Epithelial cell of prostate (primary cell): ENCODE measurements at places on chromosomes 2 and 18.

- DNase-seq: peak; percentile 97
Measured at GRCh38 chr18:70333757-70334156, 44.9 kb downstream of the SOCS6 start.

DNA sequence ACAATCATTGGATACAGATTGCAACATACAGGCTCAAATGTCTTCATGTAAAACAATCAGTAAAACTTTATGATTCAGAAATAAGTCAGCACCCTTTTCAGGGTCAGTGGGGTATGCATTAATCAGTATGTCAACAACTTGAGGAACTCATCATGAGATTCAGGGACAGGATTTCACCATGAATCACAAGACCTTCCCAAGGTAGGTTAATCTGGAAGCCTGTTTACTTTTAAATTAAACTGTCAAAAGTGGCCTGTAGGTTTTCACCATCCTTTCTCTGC is 104.8 kb downstream of the SP100 start:
- peak; percentile 87 for DNase-seq

DNA sequence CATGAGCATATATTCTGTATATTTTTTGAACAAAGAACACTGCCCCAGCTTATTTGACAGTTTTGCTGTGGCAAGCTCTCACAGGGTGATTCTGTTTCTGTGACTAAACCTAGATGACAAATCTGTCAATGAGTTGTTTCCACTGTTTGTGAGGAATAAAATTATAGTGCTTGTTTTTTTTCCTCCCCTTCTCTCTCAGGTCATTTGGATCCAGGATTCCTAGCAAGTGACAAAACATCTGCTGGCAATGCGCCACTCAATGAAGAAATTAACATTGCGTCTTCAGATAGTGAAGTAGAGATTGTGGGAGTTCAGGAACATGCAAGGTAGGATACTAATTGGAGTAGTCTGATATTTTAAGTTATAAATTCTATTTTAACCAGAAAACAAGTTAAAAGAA is 149.3 kb downstream of the HAUS1 start:
- DNase-seq: no peak

DNA sequence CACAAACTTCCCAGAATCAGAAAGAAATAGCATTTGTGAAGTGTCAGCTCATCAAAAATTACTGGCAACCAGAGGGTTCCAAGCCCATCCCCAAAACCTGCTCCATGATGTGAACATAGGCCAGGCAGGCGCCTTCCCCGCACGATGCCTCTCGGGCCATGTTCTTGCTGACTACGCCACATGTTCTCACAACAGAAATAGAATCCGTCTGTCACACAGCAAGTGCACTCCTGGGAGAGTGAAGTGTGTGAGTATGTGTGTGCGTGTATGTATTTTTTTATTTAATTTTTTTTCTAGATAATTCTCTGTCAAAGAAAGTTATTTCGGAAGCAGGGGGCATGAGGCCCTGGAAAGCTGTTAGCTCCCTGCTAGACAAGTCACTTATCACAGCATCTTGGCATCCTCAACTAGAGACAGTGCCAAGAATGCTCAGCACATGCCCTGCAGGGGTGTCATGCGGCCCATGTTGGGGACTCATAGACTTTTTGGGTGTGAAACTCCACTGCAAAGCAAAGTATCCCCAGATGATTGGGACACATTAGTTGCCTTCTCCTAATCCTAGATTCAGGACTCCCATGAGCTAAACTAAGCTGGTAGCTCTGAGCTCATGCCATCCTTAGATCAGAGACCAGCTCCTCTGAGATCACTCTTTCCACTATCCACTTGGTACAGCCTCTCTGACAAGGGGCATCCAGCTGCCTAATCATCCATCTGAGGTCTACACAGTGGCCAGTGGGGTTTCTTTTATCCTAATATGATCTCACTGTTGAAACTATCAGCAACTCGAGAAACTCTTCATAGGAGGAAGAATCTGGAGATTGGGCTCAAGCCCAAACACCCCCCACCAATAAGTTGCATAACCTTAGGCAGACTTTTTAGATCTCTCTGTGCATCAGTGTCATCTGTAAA is 53.2 kb upstream of the CYRIA start:
- DNase-seq: no peak

DNA sequence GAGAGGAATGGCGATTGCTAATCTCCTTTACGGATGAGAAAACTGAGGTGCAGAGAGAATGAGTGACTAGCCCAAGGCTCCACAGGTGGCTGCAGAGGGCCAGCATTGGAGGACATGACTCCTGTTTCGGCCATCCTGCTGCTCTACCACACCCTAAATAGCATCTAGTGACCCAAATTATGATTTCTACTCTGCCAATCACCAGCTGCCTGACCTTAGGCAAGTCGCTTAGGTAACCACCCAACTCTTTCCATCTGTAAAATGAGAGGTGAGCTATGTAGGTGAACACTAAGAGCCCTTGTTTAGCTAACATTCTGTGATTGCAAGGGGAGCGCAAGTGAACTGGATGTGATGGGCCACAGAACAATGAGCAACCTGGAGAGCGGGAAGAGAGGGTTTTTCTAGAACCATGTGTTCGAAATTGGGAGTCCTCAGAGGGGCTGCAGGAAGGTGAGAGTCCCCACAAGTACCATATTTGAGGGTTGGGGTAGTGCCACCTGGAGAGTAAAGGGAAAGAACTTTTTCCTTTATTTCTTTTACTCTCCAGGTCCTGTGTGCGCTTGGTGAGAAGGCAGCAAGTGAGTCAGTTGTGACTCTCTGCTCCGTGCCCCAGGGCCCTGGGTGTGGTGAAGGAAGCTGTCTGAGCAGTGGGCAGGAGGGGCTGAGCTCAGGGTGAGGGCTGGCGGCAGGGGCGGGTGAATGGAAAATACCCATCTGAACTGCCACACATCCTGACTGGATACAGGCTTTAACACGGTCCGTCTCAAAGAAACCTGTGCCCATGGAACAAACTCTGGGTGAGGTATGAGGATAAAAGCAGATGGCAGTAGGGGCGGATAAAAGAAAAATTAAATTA is 2.4 kb downstream of the CYP27C1 start:
- peak; percentile 91 for DNase-seq

GRCh38 chr2:120365236-120365793 is 19.4 kb downstream of the INHBB start:
- no peak for DNase-seq

DNA sequence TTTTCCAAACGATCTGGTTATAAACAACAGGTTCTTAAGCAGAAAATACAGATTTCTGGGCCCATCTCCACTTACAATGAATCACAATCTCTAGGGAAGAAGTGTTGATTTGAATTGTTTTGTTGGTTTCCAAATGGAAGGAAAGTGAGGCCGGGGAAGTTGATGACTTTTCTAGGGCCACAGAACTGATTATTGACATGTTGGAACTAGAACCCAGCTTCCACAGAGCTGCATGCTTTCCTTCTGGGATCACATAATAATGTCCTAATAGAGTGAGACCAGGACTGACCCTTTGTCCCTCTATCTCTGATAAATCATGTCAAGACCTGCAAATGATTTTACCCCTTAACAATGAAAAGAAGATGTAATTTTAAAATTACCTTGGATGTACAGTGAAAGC is 332.2 kb downstream of the OSR1 start:
- no peak for DNase-seq

- no peak for DNase-seq
Measured at GRCh38 chr2:238928520-238929241, 80.8 kb downstream of the TWIST2 start.

- no peak for DNase-seq
Measured at GRCh38 chr2:216620786-216621185, 12.4 kb upstream of the IGFBP2 start.

GRCh38 chr18:62287781-62288664 is 37.1 kb upstream of the TNFRSF11A start:
- no peak for DNase-seq

- no peak for DNase-seq
Measured at GRCh38 chr2:69055688-69056470, 42.9 kb downstream of the ANTXR1 start.

GRCh38 chr2:45919160-45919650 is 267.7 kb downstream of the PRKCE start:
- DNase-seq: no peak

DNA sequence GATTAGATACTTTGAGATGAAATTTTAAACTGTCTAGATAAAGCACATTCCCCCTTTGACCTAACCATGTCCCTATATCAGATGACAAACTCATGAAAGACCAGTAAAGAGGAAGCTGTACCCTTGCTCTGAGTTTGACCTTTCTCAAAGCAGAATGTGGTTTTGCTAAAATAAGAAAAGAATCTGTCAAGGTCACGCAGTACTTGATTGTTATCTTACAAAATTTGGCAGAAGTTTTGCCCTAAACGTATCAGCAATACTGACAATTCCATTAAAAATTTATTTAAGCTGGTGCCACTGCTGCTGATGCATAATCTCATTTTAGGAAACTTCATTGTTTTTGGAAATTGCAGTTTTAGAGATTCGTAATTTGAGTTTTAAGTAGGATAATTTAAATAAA is 31.2 kb upstream of the GALM start:
- no peak for DNase-seq

GRCh38 chr2:128756365-128756717 is 437.7 kb upstream of the HS6ST1 start:
- DNase-seq: no peak

- no peak for DNase-seq
Measured at GRCh38 chr2:27072920-27073319, 1.5 kb upstream of the OST4 start.

DNA sequence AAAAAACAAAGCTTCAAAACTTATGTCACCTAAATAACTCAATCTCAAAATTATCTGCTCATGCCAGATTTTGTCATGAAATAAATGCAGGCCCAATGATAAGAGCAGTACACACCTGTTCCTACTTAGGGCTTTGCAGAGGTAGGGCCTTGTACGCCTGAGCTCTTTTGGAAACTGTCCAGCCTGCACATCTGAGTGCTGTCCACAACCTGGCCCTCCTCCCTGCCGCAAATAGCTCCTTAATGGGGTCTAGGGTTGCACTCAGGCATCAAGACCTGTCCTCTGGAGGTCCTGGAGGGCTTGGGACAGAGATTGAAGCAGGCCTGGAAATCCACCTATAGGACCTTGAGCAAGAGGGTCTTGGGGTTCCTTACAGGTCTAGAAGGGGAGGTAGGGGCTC is 115.4 kb upstream of the CCDC195 start:
- no peak for DNase-seq

DNA sequence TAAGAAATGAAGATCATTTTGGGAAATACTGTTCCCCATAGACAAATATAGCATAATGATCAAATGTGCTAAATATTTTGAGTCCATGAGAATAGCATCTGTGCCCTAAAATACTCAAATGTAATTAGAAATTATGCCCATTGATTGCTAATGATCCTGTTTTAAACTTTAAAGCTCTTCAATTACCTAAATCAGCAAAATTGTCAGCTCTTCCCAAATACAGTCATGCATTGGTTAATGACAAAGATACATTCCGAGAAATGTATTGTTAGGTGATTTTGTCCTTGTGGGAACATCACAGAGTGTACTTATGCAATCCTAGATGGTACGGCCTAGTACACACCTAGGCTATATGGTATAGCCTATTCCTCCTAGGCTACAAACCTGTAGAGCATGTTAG is 89.7 kb downstream of the NEB start:
- DNase-seq: no peak

GRCh38 chr2:26846334-26847306 is 1.3 kb upstream of the DPYSL5 start:
- DNase-seq: no peak

GRCh38 chr2:86302320-86302719 is 35.1 kb downstream of the REEP1 start:
- DNase-seq: no peak

DNA sequence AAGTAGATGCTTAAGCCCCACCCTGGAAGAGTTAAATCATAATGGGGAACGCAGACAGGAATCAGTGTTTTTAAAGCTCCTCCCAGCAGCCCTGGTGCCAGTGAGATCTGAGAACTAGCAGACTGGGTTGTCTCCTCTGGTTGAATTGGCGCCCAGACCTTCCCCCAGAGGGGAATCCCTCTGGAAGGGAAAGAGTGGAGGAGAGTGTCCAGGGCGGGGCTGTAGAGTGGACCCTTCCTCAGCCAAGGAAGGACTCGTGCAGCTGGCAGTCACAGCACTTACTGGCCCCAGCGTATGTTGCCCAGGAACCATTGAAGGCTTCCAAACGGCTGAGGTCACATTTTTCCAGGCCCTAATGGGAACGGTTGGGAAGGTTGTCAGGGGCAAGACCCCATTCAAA is 62.5 kb downstream of the TGOLN2 start:
- DNase-seq: no peak

GRCh38 chr2:5824126-5824525 is 131.9 kb downstream of the SOX11 start:
- no peak for DNase-seq

DNA sequence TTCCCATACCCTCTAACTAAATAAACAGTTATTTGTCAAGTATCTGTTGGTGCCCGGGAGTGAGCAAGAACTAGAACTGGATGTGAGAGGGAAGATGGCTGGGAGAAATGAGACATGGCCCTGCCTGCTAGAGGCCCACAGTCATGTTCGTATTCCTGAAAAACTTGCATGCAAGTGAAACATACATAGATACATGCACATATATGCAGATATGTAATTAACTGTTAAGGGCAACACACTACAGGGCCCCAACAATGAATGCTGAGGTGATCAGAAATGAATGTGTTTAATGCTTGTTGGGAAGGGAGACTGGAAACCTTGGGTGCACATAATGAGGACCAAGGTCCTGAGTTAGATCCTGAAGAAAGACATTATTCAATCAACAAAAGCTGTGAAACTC is 49.8 kb downstream of the ADD2 start:
- DNase-seq: no peak

DNA sequence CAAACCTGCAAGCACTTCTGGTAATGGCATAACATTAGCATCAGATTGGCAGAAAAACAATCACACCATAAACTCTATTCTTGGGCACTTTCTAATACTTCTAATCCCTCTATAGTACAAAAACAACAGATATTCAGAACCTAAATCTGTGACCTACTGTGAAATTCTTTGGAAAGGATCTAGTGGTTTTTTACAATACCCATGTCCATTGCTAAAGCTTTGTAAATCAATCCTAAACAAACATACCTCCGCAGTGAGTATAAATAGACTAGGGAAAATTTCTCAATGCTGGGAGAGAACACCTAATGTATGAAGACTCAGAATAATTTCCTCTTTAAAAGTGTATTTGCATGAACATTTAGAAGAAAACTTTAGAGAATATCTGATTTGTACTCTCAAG is 1098.5 kb upstream of the DDX18 start:
- DNase-seq: no peak

DNA sequence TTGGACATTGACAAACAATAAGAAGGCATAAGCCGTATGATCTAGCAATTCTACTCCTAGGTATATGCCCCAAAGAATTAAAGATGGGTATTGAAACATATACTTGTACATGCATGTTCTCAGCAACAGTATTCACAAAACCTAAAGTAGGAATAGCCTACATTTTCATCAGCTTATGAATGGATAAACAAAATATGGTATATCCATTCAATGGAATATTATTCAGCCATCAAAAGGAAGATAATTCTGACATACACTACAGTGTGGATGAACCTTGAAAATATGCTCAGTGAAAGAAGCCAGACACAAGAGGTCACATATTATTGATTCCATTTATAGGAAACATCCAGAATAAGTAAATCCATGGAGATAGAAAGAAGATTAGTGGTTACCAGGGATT is 56.0 kb downstream of the CELF4 start:
- DNase-seq: no peak

GRCh38 chr2:46008091-46008870 is 288.9 kb upstream of the EPAS1 start:
- no peak for DNase-seq
